NCI-H1092 (cell line): ENCODE measurements at places on chromosomes 2 and 18.

DNA sequence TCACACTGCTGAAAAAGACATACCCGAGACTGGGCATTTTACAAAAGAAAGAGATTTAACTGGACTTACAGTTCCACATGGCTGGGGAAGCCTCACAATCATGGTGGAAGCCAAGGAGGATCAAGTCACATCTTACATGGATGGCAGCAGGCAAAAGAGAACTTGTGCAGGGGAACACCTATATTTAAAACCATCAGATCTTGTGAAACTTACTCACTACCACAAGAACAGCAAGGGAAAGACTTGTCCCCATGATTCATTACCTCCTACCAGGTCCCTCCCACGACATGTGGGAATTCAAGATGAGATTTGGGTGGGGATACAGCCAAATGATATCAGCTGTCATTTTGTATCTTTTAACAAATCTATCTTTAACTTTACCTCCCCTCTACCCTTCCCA is 251.1 kb upstream of the RASGRP3 start:
- DNase-seq = no peak

DNA sequence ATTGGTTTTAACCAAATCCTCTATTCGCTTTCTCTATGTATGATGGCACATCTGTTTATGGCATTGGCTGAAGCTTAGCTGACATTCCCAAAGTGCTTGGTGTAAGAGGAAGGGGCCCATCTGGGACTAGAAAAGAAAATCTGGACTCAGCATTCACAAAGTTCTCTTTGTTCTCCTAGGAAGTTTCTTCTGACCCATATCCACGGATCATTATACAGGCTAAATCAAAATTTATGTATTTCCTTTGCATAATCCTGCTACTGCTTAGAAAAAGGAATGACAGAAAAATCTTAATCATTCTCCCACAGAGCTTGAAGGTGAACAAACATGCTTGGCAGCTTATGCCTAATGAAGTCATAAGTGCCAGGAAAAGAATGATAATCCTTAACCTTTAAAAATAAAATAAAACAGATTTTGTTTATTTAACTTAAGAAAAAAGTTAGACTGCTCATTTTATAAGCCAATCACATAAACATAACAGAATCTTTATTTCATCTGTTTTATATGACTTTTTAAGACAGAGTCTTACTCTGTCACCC is 88.4 kb downstream of the NYAP2 start:
- DNase-seq = no peak

DNA sequence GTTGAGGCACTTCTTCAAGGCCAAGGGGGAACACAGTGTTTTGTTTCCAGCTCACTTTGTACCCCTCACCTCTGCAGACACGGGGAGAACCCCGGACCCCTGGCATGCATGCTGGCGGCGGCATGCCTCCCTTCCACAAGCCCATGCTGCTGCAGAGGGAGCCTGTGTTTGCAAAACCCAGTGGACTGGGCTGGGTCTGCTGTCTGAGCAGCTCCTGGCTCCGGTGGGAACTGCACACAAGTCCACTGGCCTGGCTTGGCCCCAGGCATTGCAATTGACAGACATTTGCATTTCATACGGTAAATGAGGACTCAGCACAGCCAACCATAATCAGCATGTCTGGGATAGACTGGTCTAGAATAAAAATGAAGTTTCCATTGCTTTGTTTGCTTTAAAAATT is 62.4 kb downstream of the RALBP1 start:
- DNase-seq = no peak

- no peak for DNase-seq
These were observed 119.0 kb upstream of the SERPINE2 start for GRCh38 chr2:224158061-224158460.

DNA sequence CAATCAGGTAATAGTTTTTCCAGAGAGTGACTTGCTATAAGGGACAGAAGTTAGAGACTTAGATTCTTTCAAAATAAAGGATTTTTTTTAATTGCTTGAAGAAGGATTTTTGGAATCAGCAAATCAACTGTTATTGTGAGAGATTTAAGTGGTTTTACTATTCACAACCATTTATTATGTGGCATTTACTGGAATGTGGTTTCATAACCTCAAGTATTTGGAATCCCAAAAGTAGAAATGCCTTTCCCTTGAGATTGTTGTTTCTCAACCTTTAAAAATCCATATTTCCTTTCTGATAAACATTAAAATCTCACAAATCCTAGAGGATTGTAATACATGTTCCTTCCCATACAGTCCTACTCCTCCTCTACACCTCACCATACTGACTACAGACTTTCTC is 5.0 kb downstream of the TANK start:
- DNase-seq = no peak

GRCh38 chr2:238952261-238952919 is 104.5 kb downstream of the TWIST2 start:
- DNase-seq = no peak

DNA sequence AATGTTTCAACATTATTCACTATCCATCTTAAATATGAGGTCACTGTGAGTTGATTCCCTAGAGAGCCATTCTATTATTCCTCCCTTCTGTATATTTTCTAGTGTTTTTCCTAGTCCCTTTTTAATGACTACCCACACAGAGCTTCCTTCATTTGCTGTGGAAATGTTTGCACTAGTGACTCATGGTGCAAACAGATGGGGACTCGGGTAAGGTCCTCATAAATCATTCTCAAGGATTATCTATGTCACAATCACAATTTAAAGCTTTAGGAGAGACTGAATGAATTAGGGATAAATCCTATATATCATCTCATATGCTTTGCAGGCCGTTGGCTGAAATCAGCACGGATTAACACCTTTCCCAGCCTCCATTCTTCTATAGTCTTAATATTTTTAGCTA is 159.6 kb downstream of the DCC start:
- DNase-seq = peak; percentile 35

- no peak for DNase-seq
These were observed 61.1 kb downstream of the MEIS1 start for GRCh38 chr2:66495788-66496640.

DNA sequence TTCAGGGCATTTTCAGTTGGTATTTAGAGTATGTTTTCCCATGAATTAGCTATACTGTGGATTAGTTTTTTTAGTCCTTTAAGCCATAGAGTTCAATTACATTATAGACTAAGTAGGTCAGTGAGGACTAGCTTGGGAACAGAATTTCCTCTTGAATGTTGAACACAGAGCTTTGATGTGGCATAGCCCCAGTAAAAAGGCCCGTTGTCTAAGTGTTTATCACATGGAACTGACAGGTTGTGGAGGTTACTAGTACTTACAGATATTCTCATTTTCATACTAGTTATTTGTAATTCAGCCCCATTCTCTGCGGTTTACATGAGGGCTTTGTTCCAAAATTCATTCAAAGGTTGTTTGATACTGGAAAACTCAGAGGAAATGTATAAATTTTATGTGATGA is 6.2 kb downstream of the INSIG2 start:
- DNase-seq = no peak

DNA sequence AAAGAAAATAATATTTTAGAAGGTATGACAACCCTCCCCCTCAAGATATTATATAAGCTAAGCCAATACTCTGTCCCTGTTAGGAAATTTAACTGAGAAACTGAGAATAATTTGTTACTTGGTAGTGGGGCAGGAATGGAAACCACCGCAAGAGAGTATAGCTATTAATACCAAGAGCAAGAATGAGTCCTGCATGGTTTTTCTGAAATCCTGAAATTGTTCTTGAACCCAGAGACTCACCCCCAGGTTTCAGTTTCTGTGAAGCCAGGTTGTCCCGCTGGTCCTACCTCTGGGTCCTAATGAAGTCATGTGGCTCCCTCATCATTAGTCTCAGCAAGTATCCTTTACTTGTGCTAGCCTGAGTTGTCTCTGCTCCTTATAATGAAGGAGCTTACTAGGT is 671.0 kb upstream of the ACVR2A start:
- no peak for DNase-seq

- DNase-seq = no peak
These were observed 48.2 kb downstream of the CABYR start for GRCh38 chr18:24187049-24187448.

DNA sequence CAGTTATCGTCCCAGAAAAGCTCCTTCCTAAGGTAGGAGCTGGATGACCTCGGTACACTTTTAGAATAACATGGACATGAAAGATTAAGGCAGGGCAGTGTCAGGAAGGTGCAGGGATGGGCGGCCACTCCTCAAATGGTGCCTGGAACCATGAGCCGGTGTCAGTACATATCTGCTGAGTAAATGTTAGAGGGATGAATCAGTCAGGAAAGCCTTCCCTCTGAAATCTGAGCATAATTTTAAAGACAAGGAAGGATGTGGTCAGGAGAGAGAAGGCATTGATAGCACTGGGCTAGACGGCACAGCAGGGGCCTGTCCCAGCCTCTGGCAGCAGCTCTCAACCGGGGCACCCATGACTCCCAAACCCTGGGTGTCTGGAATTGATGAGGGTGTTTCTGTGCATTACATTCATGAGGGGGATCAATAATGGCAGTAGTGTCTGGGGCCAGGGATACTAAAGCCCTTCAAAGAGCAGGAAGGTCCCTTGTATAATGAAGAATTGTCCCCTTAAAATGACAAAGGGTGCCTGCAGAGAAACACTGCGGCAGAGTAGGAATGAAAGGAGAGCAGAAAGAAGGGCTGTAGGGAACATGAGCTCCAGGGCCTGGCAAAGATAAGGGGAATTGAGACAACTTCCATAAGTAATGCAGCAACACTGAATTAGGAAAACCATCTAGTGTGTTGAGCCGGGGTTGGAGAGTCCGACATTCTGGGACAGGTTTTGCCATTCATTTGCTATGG is 162.3 kb upstream of the REV1 start:
- DNase-seq = no peak
